ENCODE measurements at places on chromosomes 12 and 14.

DNA sequence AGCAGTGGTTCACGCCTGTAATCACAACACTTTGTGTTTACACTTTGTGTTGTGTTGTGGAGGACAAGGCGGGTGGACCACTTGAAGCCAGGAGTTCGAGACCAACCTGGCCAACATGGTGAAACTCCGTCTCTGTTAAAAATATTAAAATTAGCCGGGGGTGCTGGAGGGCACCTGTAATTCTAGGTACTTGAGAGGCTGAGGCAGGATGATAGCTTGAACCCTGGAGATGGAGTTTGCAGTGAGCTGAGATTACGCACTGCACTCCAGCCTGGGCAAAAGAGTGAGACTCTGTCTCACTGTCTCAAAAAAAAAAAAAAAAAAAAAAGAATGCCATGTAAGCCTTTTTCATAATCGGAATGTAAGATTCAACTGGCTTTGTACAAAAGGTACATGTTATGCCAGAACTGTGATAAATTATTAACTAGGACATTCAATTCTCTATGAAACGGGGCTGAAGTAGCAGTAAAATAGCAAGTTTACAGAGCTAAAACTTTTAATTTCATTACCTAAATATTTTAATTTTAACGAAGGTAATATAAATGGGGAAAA is 13.9 kb upstream of the PITPNM2 start:
- DNase-seq, result no peak

DNA sequence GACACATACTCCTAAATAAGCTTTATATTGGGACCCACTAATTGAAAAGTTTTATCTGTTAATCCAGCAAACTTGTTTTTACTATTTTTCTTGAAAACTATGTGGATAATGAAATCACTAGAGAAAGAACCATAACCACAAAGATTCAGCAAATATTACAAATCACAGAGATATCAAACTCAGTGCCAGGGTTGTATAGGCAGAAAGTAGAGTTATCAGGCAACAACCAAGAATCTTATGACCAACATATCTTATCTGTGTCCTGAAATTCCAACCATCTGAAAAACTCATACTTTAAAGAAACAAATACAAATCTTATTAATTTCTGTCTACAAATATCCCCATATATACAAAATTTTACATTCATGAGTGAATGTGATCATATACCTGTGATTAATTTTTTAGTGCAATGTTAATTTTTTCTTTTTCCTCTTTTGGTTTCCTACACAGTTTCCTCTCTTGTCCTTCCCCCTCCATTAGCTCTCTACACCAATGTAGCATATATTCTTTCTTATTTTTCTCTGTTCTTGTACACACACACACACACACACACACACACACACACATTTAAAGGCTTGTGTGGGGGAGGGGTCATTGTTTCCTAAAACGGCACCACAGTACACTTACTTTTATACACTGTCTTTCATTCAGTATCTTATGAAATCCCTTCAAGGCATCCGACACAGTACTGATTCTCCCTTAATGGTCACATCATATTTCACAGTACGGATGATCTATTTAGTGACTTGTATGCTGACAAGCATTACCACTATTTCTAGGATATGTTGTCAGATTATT is 18.6 kb downstream of the AMN1 start:
- DNase-seq, result no peak

- DNase-seq, result no peak
These were observed 152.6 kb upstream of the TBX3 start for GRCh38 chr12:114836609-114837008.

- no peak for DNase-seq
These were observed 4.9 kb downstream of the PRICKLE1 start for GRCh38 chr12:42584651-42585111.

GRCh38 chr12:25716842-25717241 is 163.8 kb upstream of the LMNTD1 start:
- DNase-seq, result no peak

DNA sequence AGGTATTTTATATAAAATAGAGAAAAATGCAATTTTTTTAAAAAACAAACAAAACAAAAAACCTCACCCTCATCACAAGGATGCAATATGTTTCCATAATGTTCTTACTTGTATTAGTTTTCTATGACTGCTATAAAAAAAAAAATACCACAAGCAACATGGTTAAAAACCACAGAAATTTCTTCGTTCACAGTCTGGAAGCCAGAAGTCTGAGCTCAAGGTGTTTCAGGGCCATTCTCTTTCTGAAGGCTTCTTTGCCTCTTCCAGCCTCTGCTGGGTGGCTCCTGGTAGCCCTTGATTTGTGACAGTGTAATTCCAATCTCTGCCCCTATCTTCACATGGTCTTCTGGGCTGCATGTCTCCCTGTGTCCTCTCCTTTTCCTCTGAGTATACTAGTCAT is 21.5 kb upstream of the SSTR1 start:
- no peak for DNase-seq

- no peak for DNase-seq
These were observed 207.0 kb downstream of the CALM1 start for GRCh38 chr14:90603841-90604240.

DNA sequence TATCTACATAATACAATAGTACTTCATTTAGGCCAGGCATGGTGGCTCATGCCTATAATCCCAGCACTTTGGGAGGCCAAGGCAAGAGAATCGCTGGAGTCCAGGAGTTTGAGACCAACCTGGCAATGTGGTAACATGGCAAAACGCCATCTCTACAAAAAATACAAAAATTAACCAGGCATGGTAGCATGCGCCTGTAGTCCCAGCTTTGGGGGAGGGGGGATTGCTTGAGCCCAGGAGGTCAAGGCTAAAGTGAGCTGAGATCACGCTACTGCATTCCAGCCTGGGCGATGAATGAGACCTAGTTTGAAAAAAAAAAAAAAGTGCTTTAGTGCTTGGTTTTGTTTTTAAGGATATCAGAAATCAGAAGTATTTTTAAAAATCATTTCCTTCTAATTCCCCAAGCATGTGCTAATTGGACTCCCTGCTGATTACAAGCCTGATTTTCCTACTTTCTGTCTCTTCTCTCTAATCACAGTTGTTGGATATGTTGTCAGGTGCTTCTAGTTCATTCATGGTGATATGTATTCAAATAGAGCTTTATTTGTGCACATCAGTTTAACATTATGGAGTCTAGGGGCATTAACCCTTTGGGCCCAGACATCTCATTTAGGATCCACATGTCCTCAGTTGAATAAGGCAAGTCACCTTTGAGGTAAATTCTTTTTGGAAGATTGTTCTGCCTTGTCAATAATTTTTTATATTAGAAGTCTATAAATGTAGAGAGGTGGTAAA is 7.0 kb upstream of the KRAS start:
- DNase-seq, result no peak

GRCh38 chr14:54450535-54450934 is 9.4 kb upstream of the CNIH1 start:
- no peak for DNase-seq

GRCh38 chr12:109734219-109735000 is 20.8 kb downstream of the FAM222A start:
- DNase-seq, result no peak

DNA sequence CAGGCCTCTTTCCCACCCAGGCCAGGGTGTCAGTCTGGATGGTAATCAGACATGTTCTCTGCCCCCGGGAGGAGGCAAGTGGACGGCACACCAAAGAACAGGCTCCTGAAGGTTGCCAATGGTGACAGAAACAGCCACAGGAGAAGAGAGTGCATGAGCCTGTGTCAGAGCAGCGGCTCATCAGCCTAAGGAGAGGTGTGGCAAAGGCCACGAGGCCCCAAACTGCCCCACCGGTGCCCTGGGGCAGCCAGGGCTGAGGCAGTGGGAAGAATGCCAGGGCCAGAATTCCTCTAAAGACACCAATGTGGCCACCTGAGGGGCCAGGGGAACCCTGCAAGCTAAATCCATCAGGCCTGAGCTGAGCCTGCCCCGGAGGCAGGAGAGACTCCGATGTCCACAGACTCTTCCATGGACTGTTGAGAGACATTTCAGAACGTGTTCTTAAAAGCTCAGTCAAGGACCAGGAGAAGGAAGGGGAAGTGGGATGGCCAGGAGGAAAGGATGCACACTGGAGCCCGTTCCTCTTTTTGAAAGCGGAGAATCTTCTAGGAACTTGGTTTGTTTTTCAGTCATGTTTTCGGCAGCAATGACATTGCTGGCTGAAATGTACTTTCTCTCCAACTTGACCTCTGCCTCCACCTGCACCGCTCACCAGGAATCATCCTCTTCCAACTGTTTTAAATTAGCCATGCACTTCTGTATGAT is 176.3 kb upstream of the FKBP4 start:
- no peak for DNase-seq

DNA sequence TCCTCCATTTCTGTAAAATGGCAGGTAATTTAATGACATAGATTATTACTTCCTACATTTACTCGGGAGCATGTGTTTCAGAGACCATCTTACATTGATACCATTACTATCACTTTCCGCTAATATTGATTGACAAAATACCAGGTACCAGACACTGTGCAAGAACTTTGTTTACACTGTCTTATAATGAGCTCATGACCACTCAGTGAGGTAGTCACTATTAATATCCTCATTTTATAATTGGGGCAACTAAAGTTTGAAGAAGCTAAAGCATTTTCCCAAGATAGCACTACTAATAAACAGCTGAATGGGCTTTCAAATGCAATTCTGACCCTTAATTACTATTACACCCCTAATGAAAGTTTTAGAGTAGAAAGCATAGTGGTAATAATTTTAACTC is 734.8 kb downstream of the DIO2 start:
- no peak for DNase-seq

DNA sequence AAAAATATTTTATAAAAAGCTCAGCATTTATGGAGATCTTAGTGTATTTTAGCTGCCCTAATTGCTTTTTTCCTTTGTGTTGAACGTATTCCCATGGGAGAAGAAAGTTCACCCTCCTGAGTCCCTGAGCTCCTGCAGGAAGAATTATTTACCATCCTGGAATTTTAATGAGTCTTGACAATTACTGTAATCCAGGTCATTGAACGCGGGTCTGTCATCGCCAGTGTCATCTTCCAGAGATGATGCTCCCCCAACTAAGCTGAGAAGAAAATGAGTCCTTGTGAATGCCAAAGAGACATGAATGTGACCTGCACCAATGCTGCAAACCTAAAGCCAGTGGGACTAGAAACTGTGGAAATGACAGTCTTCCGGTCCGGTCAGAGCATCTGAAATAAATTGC is 129.5 kb downstream of the FBXL14 start:
- DNase-seq, result no peak

- no peak for DNase-seq
These were observed 2.0 kb downstream of the ANO4 start for GRCh38 chr12:100796621-100797020.

Measured in effector memory CD4-positive, alpha-beta T cell (primary cell).